ENCODE measurements at places on chromosomes 16 and 17.

DNA sequence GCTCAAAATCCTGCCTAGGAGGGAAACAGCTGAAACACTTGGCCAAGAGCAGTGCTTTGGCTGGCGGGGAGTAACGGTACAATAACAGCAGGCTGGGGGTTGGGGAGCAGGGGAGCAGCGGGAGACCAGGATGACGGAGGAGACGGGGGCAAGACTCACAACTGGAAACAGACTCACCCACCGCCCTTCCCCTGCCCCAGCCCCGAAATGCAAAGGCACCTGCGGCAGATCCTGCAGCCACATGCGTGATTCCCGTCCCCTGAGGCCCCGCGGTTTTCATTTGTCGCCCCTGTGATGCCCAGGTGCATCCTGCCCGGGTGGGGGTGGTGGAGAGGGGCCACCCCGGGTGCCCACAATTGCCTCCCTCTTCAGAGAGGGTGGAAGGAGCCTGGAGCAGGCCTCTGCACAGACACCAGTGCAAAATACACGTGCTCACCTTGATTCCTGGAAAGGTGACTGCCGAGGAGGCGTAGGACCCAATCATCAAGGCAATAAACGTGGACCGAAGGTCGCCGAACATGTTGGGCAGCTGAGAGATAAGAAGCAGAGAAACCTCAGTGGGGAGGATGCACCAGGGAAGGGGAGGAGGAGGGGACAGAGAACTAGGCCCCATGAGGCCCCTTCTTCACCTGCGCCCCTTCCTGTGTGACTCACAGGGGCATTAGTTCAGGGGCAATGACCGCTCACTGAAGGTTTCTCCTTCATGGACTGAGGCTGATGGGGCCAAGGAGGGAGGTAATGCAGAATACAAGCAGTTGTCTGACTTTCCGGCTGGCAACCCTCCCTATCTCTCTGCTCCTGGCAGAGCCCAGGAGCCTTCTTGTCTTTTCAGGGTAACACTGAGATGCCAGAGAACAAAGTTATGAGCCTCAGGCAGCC, 30.4 kb upstream of the PITPNA start:
- no peak for DNase-seq

GRCh38 chr17:74607221-74607620, 15.1 kb upstream of the CD300LD start:
- no peak for DNase-seq

DNA sequence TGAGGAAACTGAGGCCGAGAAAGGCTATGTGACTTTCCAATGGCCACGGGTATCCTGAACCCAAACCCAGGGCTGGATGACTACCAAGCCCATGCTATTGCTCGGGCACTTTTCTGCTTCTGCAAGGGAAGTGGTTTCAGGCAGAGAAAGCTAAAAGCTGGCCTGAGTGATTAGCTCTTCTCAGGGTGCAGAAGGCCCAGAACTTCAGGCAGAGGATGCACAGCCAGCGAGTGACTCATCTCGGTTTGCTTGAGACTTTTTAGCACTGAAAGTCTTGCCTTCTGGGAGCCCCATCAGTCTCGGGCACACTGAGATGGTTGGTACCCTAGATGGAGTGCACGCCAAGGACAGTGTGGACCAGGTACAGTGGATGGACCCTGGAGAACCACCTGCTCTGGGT, 129.5 kb upstream of the SDK2 start:
- no peak for DNase-seq

DNA sequence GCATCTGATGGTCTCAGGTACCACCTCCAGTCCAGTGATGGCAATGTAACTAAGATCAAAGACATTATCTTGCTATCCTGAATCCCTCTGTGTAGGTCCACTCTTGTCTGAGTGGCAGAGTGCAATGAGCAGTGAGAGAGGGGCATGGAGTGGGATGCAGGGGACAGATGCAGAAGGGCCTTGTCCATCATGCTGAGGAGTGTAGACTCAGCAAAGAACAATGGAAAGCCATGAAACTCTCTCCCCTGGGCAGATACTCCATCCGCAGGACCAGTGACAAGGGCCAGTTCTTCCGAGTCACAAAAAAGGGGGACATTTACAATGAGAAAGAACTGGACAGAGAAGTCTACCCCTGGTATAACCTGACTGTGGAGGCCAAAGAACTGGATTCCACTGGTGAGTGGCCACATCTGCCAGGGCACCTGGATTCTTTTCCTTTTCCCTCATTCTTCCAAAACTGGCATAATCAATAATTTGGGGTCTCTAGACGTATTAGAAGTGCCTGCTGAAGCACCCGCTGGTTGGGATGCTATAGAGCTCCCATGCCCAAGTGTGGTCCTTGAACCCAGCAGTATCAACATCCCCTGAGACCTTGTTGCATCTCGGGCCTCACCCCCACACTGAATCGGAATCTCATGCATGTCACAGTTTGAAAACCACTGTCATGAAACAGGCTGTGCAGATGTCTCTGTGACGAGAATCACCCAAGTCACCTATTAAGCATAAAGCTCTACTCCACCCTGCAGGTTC, 29.5 kb downstream of the CDH5 start:
- no peak for DNase-seq

GRCh38 chr17:65670667-65671371, 109.4 kb upstream of the AXIN2 start:
- no peak for DNase-seq

GRCh38 chr16:80883816-80884215, 79.4 kb upstream of the CDYL2 start:
- no peak for DNase-seq

DNA sequence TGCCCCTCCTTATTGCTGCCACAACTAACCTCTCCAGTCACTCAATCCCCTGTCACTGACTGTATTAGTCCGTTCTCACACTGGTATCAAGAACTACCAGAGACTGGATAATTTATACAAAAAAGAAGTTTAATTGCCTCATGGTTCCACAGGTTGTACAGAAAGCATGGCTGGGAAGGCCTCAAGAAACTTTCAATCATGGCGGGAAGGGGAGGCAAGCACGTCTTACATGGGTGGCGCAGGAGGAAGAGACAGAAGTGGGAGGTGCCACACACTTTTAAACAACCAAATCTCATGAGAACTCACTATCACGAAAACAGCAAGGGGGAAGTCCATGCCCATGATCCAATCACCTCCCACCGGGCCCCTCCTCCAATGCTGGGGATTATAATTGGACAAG, 86.0 kb upstream of the BCAR1 start:
- DNase-seq = no peak

GRCh38 chr16:86138121-86139085, 239.4 kb downstream of the IRF8 start:
- DNase-seq = no peak

- DNase-seq = peak; percentile 91
Measured at GRCh38 chr17:50200457-50201275, 765 bp downstream of the COL1A1 start.

DNA sequence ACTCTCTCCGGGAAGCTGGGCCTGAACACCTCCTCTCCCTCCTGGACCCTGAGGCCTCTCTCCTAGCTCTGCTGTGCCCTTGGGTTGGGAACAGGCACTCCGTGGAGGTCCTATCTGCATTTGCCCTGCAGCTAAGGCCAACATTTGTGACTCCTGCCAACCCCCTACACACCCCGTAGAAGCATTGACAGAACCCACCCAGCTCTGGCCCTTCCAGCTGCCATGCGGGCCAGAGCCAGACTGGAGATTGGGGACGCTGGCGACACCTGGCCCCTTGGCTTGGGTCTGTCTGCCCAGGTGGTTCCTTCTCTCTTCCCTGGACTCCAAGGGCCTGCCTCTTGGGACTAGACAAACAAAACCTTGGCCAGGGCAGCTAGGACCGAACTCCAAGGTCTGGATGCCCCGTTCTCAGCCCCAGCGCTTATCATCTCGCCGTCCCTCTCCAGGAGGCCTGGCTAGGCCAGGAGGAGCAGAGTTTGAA, 644 bp upstream of the RHBDF2 start:
- no peak for DNase-seq

DNA sequence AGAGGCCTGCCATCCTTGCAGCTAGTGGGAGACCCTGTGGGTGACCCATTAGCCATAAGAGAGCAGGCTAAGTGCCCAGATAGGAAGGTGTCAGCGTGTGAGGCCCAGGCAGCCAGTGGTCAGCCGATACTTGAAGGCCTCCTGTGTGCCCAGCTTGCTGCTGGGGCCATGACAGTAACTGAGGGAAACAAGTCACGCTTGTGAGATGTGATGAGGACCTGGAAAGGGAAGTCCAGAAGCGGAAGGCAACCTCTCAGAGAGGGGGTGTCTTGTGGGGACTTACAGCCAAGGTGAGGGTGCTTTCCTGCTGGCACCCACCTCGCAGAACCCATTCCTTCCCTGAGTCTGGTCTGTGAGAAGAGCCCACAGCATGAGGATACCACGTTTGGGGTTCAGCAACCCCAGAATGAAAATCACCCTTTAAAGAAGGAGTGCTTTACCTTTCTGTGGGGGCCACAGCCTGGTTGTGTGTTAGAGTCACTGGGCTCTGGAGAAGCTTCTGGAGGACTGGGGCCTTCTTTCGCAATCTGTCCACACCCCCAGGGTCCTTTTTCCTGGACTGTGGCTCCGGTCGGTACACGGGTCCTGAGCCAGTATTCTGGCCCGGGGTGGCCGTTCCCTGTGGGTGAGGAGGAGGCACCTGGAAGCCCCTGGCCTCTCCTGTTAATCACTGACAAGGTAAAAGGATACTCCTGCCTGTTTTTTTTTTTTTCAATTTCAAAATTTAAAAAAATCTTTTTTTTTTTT, 53.9 kb downstream of the PLCG2 start:
- DNase-seq = no peak

GRCh38 chr17:32350666-32351418, 885 bp downstream of the ZNF207 start:
- DNase-seq = peak; percentile 59

GRCh38 chr17:37089956-37090355, 141.2 kb downstream of the AATF start:
- no peak for DNase-seq

- DNase-seq = no peak
Measured at GRCh38 chr16:70687102-70687511, 1.3 kb upstream of the MTSS2 start.

GRCh38 chr17:40841246-40841645, 18.8 kb upstream of the KRT10 start:
- no peak for DNase-seq

GRCh38 chr17:77295241-77295853, 154.6 kb downstream of the SEC14L1 start:
- DNase-seq = no peak

- no peak for DNase-seq
Measured at GRCh38 chr16:8585041-8585440, 5.3 kb downstream of the TMEM114 start.

DNA sequence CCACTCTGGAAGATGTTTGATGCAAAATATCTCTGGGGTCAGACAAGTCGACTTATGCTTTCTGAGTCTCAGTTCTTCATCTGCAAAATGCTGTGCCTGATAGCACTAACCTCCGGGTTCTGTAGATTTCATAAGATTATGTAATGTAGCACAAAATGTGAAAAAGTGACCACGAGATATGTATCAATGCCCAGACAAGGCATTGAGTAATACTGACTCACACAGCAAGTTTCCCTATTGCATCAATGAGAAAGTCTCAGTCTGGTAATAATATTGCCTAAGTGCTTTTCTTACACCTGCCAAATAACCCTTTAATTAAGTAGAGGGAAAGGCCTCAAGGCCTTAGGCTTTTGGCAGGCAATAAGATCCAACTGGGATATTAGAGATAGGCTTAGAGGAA, 41.4 kb upstream of the MMP2 start:
- no peak for DNase-seq

DNA sequence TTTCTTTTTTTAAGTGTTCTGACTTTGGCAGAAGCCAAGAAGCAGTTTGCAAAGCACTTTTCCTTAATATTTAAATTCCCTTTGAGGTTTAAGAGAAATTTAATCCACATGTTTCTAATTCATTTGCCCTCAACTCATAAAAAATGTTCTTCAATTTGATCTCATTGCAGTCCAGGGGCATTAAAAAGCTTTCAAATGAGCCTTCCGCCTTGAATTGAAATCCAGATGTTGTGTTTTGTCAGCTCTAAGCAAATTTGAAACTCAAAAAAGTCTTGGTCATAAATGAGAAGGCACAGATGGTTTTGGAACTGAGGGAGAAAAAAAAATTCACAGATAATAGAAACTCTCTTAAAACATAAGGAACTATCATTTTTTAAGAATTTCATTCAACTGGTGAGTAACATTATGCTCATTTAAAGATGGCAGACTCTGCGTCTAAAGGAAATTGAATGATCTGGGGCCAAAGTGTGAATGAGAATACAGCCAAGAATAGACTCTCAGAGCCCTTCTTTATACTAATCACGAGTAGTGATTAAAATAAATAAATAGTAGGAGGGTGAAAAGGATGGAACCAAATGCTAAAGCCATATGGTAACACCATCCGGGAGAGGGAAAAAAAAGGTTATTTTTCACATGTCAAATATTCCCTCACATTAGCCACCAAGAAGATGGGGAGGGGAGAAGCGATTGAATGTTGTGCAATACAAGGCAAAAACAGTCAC, 1304.7 kb downstream of the CDH8 start:
- no peak for DNase-seq
